Activated CD8-positive, alpha-beta T cell treated with anti-CD3 and anti-CD28 coated beads, Interleukin-2, amount 10 ng/mL, durations not matched to agents 7 days and 5 days (primary cell): ENCODE measurements at places on chromosomes 3 and 15.

- DNase-seq = no peak
These were observed 963.4 kb downstream of the ROBO1 start for GRCh38 chr3:78804251-78805037.

DNA sequence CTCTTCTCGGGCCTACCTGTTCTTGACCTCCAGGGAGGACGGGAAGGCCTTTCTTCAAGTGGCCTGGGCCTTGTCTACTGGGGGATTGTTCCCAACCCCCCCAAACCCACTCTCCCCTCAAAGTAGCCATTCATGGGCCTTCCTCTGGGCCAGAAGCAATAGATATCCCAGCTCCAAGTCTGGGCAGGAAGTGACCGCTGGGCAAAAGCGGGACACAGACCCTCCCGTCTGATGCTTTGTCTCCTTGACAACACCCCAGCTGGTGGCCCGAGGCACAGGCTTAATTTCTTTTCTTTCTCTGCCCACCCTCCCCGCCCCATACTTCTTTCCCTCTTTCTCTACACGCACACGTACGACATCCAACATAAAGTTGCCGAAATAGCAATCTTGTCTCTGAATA is 41.4 kb upstream of the FEZF2 start:
- DNase-seq = no peak

GRCh38 chr3:147987549-147987948 is 578.4 kb downstream of the ZIC1 start:
- no peak for DNase-seq

DNA sequence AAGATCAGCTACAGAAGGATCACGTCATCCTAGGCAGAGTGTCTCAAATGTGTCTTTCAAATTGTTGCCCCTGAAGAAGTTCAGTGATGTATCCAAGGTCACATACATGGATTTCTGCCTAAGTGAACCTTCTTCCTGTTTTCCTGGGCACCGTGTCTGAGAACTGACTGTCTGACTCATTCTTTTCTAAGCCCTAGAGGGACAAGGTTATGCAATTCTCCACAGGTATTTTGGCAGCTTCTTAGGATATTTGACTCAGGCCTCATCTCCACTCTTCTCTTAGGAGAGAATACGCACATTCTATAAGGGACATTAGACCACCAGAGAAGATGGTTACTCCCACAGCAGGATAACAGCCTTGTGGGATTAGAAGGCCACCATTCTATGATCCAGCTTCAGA is 391.9 kb upstream of the THBS1 start:
- DNase-seq = no peak

DNA sequence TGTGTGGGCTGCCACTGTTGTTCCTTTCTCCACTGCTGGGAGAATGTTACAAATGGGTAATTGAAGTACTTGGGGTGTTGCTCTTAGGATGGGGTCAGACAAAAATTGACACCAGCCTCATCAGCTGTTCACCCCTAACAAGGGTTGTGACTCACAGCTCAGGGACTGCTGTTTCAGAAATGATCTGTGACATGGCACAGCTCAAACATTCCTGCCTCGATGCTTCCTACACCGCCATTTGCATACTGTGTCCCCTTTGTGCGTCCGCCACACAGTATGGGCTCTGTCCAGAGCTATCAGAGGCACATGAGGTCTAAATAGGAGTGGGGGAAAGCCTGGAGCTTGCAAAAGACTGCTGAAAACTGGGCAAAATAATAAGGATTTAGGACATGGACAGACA is 43.9 kb downstream of the CCNL1 start:
- DNase-seq = no peak

GRCh38 chr3:94162700-94163099 is 99.8 kb downstream of the NSUN3 start:
- DNase-seq = no peak
